HTR-8/SVneo (cell line): ENCODE measurements at places on chromosomes 1 and 21.
A peak's percentile ranks its signal among the peaks of the same experiment; 100 is the strongest.

DNA sequence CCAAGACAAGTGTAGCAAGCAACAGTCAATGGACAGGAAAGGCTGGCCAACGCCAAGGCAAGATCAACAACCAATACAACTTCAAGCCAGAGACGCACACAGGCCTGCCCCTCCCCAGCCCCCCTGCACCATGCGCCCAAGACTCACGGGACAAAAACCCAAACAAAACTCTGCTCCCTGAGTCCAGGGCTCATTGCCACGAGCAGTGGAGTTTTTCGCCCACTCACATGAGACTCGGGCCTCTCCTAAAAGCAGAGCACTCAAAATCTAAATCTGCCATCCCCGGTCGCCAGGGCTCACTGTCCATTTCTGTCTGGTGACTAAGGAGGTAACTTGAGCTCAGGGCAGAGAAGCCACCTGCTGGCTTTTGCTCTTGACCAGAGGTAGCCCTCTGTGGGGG is 174.8 kb downstream of the CLIC6 start:
- DNase-seq: no peak

- no peak for DNase-seq
Observed at GRCh38 chr1:202221911-202222909, 28.6 kb downstream of the LGR6 start.

DNA sequence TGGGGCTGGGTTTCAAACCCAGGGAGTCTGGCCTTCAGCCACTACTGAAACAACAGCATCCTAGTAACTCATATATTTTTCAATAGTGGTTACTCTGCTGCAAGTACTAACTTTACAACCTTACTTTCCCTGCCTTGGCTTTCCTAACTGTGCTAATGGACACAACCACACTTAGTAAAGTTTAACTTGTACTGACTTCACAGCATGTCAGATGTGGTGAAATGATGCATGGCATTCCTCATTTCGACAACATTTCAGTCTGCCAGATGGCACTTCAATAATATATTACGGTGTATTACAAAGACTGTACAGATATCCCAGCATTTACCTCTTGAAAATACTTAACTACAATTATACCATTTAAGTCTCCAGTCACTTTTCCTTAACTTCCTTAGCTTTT is 27.8 kb downstream of the LRRC7 start:
- DNase-seq: no peak

GRCh38 chr21:32383812-32384211 is 9.0 kb downstream of the URB1 start:
- DNase-seq: no peak

DNA sequence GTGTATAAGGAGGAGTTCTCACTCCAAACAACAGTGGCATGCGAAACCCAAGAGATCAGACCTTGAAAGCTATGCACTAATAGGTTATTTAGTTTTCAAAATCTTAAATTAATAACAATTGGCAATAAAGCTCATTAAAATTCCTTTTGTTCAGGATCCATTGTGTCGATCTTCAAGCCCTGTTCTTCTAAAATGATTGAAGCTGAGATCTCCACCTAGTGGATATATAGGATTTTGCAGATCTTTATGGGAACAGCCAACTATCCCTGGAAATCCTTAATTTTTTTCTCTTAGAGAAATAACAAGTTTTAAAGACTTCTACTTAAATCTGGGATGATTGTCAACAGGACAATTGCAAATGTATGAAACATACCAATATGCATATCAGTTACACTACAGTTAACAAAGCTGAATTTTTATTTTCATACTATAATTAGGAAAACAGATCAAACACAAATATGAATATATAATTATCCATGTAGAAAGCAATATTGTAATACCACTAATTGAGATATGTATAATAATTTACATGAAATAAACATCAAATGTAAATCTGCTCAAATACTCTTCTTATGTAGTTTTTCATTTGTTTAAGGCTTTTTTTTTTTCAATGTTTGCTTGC is 43.3 kb downstream of the LRRC53 start:
- DNase-seq: peak; percentile 1

GRCh38 chr1:202213361-202214088 is 19.9 kb downstream of the LGR6 start:
- DNase-seq: no peak

DNA sequence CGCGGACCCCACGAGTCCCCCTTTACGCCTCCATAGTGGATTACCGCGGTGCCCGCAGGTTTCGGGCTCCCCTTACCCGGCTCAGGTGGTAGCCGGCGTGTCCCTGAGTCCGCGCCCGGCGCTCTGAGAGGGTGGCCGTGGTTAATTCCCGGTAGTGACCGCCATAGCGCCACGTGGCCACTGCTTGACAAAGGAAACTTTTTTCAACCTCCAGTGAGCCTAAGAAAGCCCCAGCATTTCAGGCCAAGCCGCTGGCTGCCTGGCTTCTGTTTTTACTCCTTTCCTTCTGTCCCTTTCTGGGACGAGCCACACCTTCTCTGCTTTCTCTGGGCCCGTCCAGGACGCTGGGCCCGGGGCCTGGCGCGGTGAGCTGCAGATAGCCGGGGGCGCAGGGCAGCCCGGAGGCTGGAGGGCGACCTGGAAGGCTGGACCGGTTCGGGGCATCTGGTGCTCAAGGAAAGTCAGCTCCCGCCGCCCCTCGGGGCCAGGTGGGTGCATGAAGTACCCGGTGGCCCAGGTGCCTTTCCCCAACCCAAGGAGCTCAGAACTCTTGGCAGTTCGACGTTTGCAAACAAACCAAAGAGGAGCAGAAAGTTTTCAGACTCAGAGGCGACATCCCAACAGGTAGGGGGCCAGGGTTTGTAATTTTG is 540 bp upstream of the C1orf198 start:
- DNase-seq: peak; percentile 51

DNA sequence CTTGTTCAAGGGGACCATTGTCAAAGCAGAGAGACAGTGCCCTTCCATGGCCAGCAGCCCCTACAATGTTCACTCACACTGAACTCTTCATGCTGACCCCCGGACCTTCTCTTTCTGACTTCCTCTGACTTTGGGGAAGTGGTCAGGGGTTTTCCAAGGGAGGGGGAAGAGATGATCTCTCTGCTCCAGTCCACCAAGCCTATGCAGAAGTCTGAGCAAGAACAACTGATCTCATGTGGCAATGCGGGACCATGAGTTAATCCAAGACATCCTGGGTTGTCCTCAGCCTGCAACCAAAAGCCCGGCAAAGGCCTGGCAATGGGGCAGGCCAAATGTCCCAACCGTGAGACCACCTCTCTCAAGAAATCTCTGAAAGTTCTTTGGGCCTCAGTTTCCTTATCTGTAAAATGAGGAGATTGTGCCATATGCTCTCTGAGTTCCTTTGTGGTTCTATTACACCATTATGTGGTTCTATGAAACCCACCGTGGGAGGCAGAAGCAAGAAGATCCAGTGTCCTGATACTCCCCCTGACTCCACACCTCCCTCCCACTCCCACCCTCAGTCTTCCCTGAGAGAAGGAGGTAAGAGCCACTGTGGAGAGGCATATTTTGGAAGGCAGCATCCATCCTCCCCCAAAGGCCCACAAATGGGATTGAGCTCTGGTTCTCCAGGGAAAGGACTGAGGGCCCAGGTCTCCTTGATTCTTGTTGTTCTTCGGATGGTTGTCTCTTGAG is 11.8 kb upstream of the ARHGEF2 start:
- no peak for DNase-seq

GRCh38 chr1:85445906-85446305 is 19.1 kb downstream of the DDAH1 start:
- DNase-seq: no peak

GRCh38 chr21:33871171-33871570 is 44.4 kb downstream of the ATP5PO start:
- no peak for DNase-seq

DNA sequence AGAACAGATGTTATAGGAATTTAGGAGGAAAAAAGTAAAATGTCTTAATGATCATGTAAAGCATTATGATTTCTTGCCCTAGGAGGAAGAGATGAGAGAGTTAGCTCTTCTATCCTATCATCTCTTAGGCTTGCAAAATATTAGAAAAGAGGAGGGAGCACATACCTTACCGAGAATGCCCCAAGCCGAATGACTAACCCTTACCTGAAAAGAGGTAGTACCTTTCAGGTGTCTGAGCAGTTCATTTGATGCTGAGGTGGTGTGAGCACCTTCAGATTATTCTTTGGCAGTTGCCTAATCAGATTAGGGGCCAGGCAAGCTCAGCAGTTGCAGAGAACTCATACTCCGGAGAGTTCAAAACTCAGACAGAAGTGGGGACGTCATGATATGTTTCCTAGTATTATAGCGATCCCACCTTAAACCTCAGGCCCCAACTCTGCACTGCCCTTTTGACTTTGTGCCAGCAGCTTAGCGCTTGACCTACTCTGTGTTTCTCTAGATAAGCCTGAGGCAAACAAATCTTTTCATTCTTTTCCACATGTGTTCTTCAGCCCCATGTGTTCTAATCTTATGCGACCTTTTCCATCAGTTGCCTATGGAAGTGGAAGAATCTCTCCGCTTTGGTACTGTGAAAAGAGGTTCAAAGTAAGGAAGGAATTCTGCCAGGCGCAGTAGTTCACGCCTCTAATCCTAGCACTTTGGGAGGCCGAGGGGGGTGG is 52.5 kb downstream of the ATP2B4 start:
- DNase-seq: no peak

- DNase-seq: no peak
Observed at GRCh38 chr1:26972821-26973220, 12.6 kb upstream of the KDF1 start.

GRCh38 chr21:31360717-31361116 is 16.7 kb upstream of the TIAM1 start:
- no peak for DNase-seq

GRCh38 chr1:229869240-229869639 is 197.8 kb upstream of the GALNT2 start:
- DNase-seq: no peak

DNA sequence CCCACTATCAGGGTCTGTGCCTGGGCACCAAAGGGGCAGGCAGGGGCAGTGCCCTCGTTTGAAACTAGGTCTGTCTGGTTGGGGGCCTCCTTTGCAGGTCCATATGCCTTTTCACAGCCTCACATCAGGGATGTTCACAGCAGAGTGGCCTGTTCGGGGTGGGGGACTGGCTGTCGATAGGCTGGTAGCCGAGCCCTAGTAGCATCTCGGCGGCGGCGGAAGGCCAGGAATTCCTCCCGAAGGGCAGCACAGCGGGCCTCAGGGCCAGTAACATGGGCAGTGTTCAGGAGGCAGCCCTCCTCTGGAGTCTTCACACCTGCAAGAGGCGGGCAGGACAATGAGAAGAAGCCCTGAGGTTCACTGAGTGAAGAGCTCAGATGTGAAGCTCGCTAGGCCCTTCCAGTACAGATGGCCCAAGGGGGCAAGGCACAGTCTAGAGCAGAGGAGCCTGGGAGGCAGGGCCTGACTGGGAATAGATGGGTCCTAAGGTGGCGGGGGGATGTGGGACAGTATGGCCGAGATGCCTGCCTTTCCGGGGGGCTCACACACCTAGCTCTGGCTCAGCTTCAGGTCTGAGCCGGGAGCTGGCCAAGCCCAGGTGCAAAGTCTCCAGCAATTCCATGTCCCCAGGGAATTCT is 2.0 kb upstream of the TAGLN2 start:
- no peak for DNase-seq

DNA sequence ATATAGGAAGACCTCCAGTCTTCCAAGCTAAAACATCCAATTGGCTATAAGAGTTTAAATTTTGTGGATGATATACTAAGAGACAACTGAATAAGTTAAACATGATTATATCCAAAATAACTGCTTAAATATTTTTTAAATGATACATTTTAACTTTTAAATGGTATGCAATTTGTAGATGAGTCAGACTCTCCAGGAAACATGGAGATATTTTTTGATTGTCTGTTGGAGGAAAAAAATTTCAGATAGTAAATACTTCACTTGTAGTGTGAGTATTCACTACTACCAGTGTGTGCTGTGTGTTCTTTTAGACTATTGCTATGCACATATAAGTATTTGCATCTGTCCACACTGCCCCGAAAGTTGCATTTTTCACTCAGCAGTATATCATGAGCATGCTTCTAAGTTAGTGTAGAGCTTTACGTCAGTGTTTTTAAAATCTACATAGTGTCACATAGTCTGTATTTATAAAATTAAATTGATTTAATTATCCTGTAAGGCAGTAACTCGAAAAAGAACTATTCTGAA is 91.1 kb downstream of the USP25 start:
- DNase-seq: no peak

- no peak for DNase-seq
Observed at GRCh38 chr1:94103608-94104007, 17.3 kb downstream of the ABCA4 start.

GRCh38 chr1:115229016-115229415 is 109.0 kb downstream of the NGF start:
- no peak for DNase-seq

DNA sequence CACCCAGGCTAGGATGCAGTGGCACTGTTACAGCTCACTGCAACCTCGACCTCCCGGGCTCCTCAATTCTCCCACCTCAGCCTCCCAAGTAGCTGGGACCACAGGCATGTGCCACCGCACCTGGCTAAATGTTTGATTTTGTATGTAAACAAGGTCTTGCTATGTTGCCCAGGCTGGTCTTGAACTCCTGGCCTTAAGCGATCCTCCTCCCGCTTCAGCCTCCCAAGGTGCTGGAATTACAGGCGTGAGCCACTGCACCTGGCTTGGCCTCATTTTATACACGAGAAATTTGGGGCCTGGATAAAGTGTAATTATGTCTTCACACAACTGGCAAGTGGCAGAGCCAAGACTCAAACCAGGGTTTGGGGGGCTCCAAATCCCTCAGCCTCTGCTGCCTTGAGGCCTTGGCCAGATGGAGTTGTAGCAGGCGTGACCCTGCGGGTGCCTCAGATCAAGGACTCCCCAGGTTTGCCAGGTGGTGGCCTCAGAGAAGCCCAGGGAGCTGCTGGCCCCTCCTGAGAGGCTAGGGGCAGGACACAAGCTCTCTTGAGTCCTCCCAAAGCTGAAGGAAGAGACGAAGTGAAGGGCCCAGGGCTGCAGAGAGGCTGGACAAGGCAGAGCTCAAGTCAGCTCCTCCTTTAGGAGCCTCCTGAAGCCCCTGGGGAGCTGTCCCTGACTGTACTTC is 61.7 kb downstream of the MDM4 start:
- no peak for DNase-seq

DNA sequence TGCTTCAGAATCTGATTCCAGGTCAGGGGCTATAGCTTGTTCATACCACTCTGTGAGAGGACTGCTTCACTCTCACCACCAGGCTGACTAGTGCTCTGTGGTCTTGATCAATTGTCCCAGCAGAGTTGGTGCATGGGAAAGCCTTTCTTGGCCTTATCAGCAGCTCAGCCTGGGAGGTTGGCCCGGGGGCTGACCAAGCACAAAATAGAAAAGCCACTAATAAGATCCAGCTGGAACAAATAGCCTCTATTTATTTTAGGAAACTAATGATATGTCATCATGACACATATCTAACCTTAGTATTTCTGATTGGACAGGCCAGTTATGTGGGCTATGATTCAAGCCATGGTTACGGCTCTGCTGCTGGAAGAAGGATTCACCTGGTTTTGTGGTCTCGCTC is 134.2 kb downstream of the GDAP2 start:
- DNase-seq: no peak

GRCh38 chr1:1889090-1889750 is 1.7 kb downstream of the GNB1 start:
- no peak for DNase-seq

DNA sequence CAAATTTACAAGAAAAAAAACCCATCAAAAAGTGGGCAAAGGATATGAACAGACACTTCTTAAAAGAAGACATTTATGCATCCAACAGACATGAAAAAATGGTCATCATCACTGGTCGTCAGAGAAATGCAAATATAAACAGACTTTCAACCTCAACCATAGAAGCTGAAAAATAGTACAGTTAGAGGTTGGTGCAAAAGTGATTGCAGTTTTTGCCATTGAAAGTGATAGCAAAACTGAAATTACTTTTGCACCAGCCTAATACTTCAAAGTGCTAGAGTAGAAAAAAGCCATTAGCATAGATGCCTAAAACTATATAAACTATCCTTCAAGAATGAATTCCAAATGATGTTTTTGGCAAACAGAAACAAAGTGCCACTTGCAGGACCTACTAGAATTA is 365.8 kb upstream of the DPYD start:
- DNase-seq: no peak
